Caki2 (cell line): ENCODE measurements at places on chromosomes 2 and 18. TPM values are rescaled to one million over a fixed set of nuclear protein-coding genes. Genes with fewer than 3 reads are reported as not detected.

DNA sequence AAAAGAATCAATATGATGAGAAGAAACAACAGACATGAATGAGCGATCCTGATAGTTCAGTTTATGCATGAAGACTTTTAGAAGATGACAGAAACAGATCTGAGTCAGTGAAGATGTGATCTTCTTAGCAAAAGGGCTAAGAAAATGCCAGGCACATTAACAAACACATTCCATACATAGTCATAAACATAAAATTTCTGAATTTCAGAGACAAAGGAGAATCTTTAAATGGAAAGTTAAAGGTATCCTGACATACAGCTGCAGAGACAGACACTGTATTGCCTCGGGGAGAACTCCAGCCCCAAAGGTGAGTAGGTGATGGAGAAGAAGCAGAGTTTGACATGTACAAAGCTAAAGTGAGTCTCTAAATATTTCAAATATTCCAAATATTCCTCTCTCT lies 40.6 kb upstream of the FN1 start:
- DNase-seq, result no peak

DNA sequence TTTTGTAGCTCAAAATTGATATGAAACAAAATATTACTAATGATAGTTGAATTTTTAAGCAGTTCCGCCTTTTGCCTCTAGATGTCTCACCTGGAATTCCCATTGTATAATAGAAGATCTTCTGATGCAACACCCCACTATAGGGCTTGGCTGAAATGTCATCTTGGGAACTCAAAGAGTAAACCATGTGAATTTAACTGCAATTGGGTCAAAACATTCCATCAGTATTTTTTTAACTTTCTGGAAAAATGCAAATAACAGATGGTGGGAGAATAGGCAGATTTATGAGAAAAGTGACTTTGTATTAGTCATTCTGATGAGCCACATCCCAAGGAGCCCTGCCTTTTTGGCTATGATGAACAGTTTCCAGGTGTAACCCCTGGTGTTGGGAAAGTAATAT lies 489.9 kb downstream of the NYAP2 start:
- peak; percentile 40 for DNase-seq

- no peak for DNase-seq
These were observed 390.7 kb upstream of the NETO1 start for GRCh38 chr18:73258375-73259087.

GRCh38 chr18:32871786-32872185 lies 99.0 kb upstream of the KLHL14 start:
- DNase-seq, result no peak

DNA sequence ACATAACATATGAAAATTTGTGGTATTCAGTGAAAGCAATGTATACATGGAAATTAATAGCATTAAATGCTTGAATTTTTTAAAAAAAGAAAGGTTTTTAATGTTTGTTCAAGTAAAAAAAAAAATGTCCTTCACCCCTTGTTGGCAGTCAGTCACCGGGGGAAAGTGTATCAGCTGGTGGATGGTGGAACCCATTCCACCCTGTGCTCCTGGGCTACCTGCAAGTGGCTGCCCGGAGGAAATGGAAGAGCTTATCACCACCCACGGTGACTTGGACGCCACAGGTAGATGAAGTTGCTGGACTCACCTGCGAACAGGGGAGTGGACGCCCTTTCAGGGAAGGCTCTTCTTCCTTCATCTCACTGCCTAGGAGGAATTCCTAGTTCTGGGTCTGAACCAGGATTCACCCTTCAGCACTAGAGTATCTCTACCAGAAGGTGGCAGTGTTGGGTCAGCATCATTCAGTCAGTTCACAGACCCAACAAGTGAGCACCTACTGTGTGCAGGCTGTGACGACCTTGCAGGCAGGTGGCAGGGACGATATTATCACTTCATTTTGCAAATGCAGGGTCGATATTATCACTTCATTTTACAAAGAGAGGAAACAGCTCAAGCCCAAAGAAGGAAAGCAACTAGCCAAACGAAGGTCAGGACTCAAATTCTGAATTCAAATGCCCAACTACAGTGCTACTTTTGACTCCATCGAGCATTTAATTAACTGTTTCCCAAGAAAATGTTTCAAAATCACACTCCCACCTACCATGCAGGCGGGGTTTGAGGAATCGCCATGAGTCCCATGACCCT lies 35.8 kb downstream of the CIB4 start:
- peak; percentile 66 for DNase-seq

GRCh38 chr18:1468550-1468949 lies 563.9 kb downstream of the ADCYAP1 start:
- no peak for DNase-seq

GRCh38 chr2:11495844-11496681 lies 30.1 kb upstream of the E2F6 start:
- no peak for DNase-seq

GRCh38 chr18:46445522-46446313 lies 211.3 kb downstream of the LOXHD1 start:
- DNase-seq, result no peak

DNA sequence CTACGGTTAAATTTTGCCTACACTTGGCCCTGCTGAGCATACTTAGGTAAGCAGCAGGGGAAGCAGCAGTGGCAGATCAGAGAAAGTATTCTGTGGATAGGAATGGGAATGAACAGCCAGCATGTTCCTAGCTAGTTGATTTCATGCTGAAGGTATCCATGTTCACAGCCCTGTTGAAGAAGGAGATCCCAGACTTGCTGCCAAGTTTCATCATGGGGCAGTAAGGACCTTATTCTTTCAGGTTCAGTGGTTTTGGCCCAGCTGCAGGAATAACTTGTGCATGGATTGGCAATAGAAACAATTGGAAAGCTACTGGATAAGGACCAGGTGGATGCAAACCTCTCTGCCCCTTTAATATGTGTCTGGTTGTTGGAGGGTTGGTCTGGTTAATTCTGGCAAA lies 98.2 kb upstream of the TMEM178A start:
- no peak for DNase-seq

DNA sequence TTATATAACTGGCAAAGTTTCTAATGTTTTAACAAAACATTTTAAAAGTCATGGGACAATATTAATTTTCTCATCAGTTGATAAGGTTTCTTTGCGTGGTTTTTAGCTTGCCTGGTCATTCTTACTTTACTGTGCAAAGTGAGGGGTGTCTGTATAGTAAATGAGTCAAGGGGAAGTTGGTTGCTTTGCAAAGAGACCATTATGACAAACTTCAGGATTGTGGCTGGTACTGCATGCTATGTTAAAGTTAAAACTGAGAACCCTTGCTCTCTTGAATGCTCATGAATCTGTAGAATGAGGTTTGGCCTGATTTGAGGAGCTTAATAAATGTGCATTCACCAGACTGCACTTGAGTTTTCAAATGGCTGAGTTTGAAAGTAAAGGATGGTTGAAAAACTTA lies 47.0 kb downstream of the COL4A4 start:
- no peak for DNase-seq

DNA sequence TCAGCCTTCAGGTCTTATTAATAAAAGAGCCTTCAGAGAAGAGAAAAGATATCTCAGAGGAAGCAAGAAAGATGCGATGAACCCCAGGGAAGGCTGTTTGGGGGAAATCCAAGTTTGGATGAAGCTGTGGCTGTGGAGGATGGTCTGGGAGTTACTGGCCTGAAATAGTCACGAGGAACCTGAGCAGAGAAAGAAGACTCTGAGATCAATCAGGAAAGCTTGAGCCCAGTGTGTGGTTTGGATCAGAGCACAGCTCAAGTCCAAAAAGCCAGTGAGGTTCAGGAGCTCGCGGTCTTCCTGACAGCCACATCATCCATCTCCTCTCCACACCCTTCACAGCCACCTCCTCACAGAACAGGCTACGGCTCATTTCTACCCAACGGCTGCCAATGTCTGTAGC lies 87.4 kb upstream of the SERPINE2 start:
- no peak for DNase-seq

- no peak for DNase-seq
These were observed 570 bp upstream of the ECEL1 start for GRCh38 chr2:232488097-232488711.

DNA sequence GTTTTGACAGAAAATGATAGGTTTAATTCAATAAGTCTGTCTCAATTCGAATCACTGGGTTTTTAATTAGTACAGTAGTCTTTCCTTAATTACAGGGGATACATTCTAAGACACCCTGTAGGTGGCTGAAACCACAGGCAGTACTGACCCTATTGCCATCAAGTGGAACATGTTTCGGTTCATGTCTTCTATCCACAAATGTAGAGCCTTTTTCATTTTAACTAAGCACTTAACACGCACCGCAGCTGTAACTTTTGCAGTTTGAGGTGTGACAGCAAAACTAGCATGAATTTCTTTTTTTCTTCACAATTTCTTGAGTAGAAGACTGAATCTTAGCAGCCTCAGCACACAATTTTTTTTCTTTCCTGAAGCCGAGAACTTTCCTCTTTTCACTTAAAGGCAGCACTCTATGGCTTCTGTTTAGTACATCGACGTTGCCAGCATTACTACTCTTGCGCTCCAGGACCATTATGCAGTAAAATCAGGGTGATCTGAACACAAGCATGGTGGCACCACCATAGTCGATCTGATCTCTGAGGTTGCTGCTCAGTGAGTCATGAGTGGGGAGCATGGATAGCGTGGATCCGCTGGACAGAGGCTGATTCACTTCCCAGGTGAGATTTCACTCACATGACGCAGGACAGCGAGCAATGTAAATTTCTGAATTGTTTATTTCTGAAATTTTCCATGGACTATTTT lies 805.1 kb downstream of the RNF144A start:
- DNase-seq, result no peak

- no peak for DNase-seq
These were observed 190.7 kb upstream of the SMAD7 start for GRCh38 chr18:49141491-49141890.

DNA sequence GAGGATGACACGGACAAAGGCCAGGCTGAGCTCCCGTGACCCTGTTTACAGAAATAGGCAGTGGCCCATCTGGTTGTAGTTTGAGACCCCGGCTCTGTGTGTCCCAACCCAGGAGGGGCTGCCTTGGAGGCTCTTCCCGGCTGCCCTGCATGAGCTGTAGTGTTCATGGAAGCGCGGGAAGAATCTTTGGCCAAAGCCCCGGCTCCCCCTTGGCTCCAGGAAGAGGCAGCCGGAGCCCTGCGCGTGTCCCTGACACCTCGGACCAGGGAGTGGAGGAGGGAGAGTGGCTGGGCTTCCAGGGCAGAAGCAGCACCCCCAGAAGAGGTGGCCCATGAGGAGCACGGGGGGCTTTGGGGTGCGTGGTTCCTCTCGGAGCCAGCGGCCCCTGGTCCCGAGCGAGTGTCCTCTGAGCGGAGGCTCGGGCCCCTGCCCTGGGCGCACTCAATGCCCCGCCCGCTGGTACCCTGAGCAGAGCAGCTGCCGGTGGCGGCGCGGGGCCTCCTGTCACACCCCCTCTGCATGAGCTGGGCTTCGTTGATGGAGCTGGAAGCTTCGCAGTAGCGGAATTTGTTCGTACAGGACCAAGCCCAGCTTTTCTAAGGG lies 21.7 kb downstream of the GPR35 start:
- DNase-seq, result no peak

GRCh38 chr2:140550821-140551220 lies 1580.0 kb downstream of the LRP1B start:
- no peak for DNase-seq

DNA sequence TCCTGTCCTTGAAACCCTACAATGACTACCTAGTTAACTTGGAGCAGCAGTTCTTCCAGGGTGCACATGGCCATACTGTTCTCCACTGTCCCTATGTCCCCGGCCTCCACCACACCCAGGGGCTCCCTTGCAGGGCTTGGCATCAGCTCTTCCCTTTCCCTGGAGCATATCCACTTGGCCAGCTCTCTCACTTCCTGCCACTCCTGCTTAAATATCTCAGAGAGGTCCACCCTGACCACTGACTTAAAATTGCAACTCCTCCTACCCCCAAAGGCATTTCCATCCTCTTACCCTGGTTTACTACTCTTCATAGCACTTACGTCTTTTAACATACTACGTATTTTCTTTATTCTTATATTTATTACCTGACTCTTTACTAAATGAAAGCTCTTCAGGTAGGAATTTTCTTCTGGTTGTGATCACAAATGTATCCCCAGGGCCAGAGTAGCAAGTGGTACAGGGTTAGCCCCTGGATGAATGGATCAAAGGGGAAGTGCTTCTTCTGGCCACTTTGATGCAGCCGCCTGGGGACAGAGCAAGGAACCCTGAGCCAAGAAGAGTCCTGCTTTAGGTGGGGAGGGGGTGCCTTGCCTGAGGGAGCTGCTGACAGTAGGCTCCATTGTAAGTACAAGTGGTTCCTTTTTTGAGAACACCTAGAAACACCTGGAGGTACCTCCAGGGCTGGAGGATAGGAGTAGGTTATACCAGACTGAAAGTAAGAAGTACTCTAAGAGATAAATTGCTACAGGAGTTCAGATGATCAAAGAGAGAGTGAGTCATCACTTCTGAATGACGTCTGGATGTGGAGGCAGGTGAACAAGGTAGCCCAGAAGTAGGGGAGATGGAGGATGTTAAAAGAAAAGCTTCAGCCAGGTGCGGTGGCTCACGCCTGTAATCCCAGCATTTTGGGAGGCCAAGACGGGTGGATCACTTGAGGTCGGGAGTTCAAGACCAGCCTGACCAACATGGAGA lies 82.2 kb downstream of the SOCS6 start:
- no peak for DNase-seq

DNA sequence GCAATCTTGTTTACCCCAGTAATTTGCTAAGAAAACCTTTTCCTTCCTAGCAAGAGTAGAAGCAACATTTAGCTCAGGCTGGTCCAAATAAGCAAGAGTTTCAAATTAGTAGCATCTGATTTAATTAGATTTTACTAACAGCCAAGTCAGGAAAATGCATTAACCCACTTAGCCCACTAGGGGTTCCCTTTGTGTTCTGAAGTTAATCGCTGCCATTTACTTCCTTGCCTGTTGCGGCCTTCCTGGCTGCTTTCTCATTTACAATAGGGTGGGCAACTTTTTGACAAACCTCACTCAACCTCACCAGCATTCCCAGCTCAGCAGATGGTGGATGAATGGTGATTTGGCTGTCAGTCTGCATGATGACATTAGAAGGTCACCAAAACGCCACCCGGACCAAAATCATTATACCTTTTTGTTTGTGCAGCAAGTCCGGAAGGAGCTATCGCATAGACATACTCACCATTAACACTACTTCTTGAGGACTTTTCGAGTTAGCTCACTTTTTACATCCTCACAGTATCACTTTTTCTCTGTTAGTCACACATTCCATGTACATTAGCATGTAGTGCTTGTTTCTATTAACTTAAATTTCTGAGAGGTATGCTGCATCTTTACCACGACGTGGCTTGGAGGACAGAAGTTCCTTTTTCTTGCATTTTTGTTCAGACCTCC lies 101.5 kb upstream of the SETBP1 start:
- DNase-seq, result no peak

GRCh38 chr2:60899892-60900249 lies 18.5 kb downstream of the REL start:
- no peak for DNase-seq

GLI2 gene
- total RNA-seq, result 0.44 and 0.72 TPM in 2 replicates

DLX1 gene
- total RNA-seq, result 3.2 and 9.6 TPM in 2 replicates

HRH4 gene
- not detected in 2 replicates for total RNA-seq

DAW1 gene
- 3.4 and 4.3 TPM in 2 replicates for total RNA-seq

ZNF521 gene
- total RNA-seq, result not detected in 2 replicates

CDKL4 gene
- not detected in 2 replicates for total RNA-seq

PDE1A gene
- total RNA-seq, result not detected in 2 replicates

PLGLB1 gene
- total RNA-seq, result 0.34 TPM in 1 of 2 replicates, not detected in the other

CREG2 gene
- 3.7 and 5.2 TPM in 2 replicates for total RNA-seq
